ENCODE measurements at places on chromosomes 2 and 18. TPM values are rescaled to one million over a fixed set of nuclear protein-coding genes. Genes with fewer than 3 reads are reported as not detected.

DNA sequence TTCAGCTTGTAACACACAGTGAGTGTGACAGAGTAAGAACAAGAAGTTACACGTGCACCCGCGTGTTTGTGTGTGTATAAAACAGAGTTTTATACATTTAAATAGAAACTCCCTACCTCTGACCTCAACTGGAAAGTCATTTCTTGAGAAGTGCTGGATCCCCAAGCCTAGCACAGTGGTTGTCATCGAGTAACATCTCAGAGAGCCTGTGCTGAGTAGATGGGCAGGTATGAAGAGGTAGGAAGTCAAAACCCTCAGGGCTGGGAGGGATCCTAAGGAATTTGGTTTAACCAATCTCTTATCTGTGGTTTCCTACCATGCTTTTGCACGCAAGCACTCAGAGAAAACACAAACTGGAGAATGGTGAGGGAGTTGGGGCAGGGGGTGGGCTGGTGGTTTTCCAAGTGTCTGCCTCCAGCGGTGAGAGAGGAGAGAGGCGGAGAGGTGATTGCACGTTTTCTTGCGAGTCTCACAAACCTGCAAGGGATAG lies 9.2 kb downstream of the ACOXL start:
- no peak for DNase-seq

DNA sequence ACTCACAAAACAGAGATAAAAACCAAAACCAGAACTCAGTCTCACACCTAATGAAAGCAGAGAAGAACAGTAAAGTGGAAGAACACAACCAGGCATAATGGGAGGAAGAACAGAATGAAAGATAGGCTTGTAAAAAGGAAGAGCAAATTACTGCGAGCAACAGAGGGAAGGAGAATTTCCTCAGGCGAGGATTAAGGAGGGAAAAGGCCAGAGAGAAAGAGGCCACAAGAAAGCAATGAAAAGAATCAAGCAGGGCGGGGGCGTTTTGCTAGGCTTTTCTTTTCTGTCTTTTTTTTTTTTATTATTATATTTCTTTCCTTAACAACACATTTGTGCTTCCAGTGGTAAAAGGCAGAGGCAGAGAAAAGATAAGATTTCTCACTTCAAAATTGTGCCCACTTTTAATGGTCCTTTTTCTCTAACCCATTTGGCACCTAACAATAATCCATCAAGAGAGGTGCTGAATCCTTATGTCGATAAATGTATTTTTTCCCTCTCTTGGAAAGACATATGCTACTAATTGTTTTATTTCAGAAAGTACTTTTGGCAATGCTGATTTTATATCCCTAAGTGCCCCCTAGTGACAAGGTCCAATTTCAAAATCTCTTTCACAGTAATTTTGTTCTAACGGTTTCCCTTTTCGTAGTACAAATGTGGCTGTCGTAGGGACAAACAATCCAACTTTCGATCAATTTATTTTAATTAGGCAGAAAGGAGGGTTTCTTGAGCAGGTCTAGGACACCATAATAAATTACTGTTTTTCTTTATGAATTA lies 138.7 kb upstream of the AQP4 start:
- DNase-seq = no peak

The IL1F10 gene
- total RNA-seq = not detected

GRCh38 chr2:157831573-157832315 lies 44.4 kb downstream of the ACVR1 start:
- DNase-seq = no peak

GRCh38 chr2:135052042-135052876 lies at the start of gene RAB3GAP1:
RAB3GAP1 (plus strand) TSS chr2:135052292; CDS start chr2:135052308, 16 bp downstream.
- DNase-seq = peak; percentile 42

Measured in tibial nerve (tissue), 4 donors.